ENCODE measurements at places on chromosomes 7 and 10.

DNA sequence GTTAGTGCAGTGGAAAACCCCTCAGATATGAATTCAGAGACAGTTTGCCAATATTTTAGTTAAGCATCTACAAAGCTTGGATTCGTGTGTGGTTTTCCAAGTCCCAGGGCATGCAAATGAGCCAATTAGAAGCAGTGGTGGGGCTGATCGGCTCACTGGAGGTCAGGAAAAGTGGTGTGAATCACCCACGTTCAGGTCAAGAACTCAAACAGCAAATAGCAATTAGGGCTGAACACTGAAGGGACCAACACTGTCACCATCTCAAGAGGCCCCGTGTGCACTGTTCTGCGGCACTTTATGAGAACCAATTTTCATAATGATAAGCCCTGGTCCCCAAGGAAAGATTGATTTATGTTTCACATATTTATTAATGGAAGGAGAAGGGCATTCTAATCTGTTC, 68.9 kb downstream of the ADARB2 start:
- no peak for DNase-seq

GRCh38 chr7:38190011-38190410, 12.0 kb downstream of the STARD3NL start:
- DNase-seq = no peak

- DNase-seq = no peak
Observed at GRCh38 chr7:79050603-79051002, 402.9 kb downstream of the MAGI2 start.

DNA sequence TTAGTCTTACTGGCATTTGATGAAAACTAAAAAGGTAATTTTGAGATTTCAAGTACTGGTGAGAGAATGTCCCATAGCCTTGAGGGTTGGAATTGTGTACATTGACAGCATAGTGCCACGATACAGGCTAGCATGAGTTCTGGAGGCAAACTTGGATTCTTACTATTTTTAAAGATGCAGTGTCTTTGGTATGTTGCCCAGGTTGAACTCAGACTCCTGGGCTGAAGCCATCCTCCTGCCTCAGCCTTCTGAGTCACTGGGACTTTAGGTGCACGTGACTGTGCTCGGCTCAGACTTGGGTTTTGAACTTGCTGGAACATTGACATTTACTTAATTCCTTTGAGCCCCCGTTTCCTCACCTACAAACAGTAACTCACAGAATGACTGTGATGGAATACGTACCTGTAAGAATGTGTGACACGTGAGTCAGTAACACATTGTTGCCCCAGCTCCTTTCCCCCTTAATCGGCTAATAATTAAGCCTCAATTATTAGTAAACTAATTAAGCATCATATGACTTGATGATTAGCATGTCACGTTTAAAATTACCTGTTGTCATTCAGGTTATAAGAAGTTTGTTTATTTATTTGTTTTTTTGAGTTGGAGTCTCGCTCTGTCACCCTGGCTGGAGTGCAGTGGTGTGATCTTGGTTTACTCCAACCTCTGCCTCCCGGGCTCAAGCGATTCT, 10.6 kb downstream of the DNAJB6 start:
- DNase-seq = no peak

DNA sequence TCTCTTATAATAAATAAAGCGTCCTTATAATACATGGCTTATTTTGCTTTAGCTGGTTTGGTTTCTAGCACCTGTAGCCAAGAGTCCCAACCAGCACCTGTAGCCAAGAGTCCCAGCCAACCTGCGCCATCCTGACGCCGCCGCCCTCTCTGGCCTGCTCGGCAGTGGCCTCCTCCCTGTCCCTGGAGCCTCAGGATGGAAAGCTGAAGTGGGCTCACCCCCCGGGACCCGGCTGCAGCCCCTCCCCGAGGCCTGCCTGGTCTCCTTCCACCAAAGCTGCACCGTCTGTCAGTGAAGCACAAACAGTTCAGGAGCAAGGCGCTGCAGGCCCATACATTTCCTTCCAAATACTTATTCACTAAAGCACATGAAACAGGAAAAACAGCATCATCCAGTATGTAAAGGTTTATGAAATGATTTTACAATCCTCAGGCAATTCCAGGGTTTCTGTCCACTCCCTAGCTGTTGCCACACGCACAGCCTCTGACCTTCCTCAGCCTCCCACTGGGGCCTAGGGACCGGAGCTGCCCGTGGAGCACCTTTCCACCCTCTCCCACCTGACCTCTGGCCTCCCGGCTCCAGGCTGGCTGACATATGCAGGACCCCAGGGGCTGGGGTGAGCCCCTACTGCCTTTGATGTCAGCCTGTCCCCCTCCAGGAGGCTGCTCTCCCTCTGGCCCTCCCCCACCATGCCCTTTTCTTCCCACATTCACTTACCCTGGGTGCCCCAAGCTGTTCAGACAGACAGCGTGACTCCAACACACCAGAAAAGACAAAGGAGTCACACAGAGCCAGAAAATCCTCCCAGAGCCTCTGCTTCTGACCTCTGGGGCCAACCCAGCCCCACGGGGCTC, 149.6 kb upstream of the PPP2R2D start:
- DNase-seq = no peak

DNA sequence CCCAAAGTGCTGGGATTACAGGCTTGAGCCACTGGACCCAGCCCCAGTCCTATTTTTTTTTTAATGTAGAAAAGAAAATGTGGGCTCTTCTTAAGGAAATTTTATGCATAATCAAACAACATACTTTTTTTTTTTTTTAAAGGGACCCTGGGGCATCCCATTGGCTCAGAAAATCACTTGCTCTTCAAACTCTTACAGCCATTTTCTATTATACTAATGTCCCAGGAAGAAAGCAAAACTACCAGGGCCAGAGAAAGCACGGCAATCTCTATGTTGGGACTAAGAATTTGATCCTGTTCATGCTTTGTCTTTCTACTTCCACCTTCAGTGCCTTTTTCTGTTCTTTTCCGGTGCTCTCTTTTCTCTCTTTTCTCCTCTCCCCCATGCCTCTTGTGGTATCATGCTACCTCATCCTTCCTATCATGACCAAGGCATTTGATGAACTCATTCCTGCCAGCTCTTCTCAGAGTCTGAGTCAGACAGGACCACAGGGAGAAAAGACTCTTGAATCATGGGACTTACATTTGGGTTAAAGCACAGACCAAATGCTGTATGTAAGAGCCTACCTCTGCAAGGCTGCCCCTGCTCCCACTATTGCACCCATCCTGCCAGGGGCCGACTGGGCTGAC, 76.4 kb upstream of the CCNY start:
- DNase-seq = no peak

GRCh38 chr7:132250480-132251326, 325.6 kb downstream of the PLXNA4 start:
- DNase-seq = no peak

- DNase-seq = no peak
Observed at GRCh38 chr7:85815526-85815925, 628.7 kb upstream of the SEMA3D start.

GRCh38 chr10:99394256-99394655, 36.2 kb downstream of the GOT1 start:
- DNase-seq = no peak

- no peak for DNase-seq
Observed at GRCh38 chr7:148211740-148212151, 378.8 kb upstream of the C7orf33 start.

GRCh38 chr7:35430547-35431153, 176.8 kb upstream of the TBX20 start:
- DNase-seq = no peak

- peak; percentile 78 for DNase-seq
Observed at GRCh38 chr7:82444220-82444909, 788 bp upstream of the CACNA2D1 start.

DNA sequence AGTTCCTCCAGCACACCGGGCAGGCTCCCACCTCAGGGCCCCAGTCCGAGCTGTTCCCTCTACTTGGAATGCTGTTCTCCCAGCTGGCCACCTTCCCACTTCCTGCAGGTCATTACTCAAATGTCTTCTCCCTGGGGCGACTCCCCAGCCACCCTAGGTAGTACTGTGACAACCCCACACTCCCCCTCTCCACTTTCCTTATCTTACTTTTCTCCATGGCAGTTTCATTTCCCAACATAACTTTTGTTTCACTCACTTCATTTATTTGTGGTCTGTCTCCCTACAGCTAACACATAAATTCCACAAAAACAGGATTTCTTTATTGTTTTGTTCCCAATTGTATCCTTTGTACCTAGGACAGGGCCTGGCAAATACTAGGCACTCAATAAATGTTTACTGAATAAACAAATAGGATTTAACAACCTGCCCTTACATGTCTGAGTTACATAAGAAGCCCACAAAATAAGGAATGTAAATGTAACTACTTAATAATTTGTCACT, 76.5 kb downstream of the JAZF1 start:
- no peak for DNase-seq

GRCh38 chr10:813286-813685, 118.2 kb downstream of the LARP4B start:
- DNase-seq = no peak

GRCh38 chr10:7085913-7086589, 324.8 kb downstream of the SFMBT2 start:
- DNase-seq = no peak

DNA sequence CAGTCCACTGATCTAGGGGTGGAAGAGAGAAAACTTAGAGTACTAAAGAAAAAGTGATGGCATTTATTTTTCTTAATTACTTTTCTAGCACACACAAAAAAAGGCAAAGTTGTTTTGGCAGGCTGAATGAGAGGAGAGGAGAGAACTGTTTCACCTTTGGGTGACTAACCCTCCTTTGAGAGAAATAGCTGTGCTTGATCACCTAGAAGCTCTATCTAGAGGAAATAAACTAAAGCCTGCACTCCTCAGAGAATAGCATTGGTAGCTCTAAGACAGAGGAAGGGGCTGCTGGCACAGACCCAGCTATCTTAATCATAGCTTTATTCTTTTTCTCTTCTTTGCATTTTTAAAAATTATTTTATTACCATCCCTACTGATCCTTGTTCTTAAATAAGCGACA, 6.3 kb downstream of the TMEM243 start:
- DNase-seq = no peak

- no peak for DNase-seq
Observed at GRCh38 chr10:126135177-126135576, 238.8 kb downstream of the FANK1 start.

GRCh38 chr10:111354859-111355258, 278.0 kb downstream of the ADRA2A start:
- DNase-seq = no peak

DNA sequence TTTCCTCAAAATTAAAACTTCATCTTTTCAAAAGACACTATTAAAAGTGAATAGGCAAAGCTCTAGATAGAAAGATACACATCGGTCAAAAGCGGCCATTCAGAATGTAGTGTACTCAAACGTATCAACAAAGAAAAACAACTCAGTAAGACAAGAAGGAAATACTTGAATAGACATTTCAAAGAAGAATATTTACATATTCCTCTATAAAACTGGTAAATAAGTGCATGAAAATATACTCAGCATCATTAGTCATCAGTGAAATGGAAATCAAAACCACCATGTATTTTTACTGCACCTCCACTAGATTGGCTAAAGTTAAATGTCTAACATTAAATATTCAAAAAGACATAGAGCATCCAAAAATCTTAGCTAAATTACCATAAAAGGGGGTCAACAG, 551.1 kb upstream of the SORCS1 start:
- no peak for DNase-seq

GRCh38 chr10:48257407-48257961, 17.0 kb downstream of the FRMPD2 start:
- DNase-seq = no peak

GRCh38 chr7:137882261-137882668, 35.5 kb upstream of the DGKI start:
- no peak for DNase-seq

DNA sequence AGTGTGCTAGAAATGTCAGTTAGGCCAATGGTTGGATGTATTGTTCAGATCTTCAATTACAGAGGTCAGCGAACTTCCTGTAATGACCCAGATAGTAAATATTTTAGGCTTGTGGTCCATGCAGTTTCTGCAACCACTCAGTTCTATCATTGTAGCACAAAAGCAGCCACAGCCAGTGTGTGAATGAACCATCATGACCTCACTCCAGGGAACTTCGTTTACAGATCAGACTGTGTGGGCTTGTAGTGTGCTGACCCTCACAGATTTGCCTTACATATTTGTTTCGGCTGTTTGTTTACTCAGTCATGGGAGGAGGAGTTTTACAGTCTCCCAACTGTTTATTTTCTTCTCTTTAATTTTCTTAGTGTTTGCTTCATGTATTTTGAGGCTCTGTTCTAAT, 55.4 kb downstream of the LANCL2 start:
- DNase-seq = peak; percentile 92

DNA sequence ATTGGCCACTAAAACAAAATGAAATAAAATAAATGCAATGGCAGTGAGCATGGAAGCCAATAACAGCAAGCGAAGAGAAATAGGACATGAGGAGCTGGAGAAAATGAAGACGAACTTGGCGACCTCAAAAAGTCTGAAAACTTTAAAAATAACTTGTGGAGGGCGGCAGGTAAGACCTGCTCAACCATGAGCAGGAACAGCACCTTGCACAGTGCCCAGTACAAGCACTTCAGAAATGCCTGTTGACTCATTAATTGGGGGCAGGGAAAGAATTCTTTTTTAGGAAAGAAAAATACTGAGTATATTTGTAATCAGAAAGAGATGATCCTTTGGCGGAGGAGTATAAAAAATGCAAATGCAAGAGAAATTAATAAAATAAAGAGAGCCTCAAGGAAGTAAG, 78.0 kb downstream of the XPNPEP1 start:
- DNase-seq = no peak

DNA sequence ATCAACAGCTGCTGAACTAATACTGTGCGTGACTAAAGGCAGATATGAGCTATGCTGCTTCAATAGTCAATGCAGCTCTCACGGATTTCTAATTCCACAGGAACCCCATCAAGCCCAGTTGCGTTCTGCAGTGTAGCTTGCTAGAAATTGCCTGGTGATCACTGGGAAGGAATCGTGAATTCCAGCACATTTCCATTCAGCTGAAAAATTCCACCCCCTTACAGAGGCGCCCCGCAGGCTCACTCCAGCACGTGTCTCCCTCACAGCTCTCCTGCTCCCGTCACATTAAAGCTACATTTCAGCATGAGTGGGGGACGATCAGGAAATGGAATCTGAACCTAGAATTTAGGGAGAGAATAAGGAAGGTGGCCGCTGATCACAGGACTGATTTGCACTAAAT, 534.8 kb downstream of the TCERG1L start:
- no peak for DNase-seq

GRCh38 chr7:99422625-99423024, 13.9 kb downstream of the BUD31 start:
- peak; percentile 68 for DNase-seq

GRCh38 chr10:88239212-88239611, 343.9 kb downstream of the RNLS start:
- DNase-seq = no peak
